OCI-M1 (cell line): ENCODE measurements at places on chromosomes 12 and 14.

- no peak for DNase-seq
These were observed 3.1 kb downstream of the CCDC63 start for GRCh38 chr12:110849748-110850403.

GRCh38 chr12:57609101-57609780 lies 2.0 kb upstream of the ARHGEF25 start:
- DNase-seq: no peak

- no peak for DNase-seq
These were observed 36.1 kb downstream of the EID3 start for GRCh38 chr12:104339663-104340062.

DNA sequence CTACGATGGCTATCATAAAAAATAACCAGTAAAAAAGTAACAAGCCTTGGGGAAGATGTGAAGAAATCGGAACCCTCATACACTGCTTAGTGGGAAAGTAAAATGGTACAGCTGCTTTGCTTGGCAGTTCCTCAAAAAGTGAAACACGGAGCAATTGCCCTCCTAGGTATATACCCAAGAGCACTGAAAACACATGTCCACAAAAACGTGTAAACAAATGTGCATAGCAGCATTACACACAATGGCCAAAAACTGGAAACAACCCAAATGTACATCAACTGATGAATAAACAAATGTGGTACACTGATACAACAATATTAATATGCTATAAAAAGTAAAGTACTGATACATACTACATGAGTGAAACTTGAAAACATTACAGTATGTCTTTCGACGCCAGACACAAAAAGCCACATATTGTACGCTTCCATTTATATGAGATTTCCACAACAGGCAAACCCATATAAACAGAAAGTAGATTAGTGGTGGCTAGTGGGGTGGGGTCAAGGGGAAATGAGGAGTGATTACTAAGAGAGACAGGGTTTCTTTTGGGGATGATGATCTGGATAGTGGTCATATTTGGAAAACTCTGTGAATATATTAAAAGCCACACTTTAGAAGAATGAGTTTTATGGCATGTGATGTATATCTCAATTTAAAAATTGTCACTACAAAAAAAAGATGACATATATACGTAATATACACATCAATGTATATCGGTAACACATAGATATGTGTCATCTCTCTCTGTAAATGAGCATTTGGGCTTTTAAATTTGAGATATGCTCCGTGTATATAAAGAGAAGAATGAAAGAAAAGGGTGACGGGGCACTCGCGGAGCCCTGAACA lies 996 bp downstream of the SLC41A2 start:
- DNase-seq: no peak

DNA sequence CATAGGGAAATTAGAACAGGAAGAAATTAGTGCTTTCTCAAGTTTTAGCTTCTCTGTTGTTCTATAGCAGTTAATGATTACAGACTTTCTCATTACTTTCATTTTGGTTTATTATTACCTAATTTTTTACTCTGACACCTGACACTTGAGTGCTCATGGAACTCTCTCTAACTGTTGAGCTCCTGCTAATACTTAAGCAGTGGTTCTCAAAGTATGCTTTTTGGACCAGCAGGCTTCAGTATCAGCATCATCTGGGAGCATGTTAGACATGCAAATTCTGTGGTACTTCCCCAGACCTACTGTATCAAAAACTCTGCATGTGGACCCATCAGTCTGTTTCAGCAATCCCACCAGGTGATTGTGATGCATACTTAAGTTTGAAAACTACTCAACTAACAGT lies 235.3 kb downstream of the CCDC91 start:
- no peak for DNase-seq

GRCh38 chr12:4147031-4147481 lies 126.5 kb upstream of the CCND2 start:
- peak; percentile 18 for DNase-seq
